ENCODE measurements at places on chromosomes 3 and 15.

GRCh38 chr3:60080648-60081047 is 1030.8 kb upstream of the CFAP20DC start:
- no peak for DNase-seq

- no peak for DNase-seq
Observed at GRCh38 chr3:12232785-12233300, 56.0 kb upstream of the PPARG start.

- DNase-seq, result no peak
Observed at GRCh38 chr3:174810254-174810653, 48.9 kb upstream of the NAALADL2 start.

- no peak for DNase-seq
Observed at GRCh38 chr15:69583626-69584025, 131.0 kb downstream of the RPLP1 start.

DNA sequence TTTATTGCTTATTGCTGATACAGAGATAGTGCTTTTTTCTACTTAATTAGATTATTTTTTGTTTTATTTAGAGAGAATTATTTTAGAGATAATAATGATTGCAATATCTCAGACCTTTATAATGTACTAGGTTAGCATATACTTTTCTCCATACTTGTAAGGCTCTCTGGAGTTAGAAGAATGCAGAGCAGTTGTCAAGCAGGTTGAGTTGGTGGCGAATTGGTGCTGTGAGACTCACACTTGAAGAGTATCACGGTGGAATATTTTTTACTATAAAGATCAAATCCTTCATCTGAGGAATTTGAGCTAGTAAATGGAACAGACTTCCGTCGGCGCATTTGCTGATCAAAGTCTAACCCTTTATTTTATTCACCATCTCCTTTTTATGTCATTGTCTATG is 47.3 kb upstream of the MDFIC2 start:
- DNase-seq, result no peak

DNA sequence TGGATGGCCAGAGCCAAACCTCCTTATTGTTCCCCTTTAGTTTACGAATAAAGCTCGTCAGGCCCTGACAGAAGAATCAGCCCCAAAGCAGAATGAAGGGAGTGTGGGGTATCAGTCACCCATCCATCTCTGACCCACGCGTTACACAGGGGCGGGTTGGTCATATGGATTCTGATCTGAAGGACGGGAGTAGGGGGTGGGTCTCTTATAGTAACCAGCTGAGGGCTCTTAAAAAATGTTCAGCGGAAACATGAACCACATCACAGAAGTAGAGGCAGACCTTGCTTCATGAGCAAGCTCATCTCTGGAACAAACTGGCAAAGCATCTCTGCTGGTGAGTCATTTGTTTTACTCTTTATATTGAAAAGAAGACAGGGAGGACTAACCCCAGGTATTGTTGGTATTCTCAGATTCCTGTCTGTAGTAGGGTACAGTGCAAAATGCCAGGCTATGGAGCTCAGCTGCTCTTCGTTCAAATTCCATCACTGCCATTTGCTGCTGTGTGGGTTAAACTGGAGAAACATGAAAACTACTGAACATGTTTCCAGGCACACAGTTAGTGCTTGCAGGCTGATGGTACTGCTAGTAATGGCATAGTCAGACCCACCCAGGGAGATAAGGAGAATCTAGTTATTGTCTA is at the start of gene CXCR6:
TSS of gene CXCR6 (plus strand) at position 258 of the 640 bp plus-strand sequence. CDS start 3,018 bp downstream, outside the sequence.
- DNase-seq, result no peak

DNA sequence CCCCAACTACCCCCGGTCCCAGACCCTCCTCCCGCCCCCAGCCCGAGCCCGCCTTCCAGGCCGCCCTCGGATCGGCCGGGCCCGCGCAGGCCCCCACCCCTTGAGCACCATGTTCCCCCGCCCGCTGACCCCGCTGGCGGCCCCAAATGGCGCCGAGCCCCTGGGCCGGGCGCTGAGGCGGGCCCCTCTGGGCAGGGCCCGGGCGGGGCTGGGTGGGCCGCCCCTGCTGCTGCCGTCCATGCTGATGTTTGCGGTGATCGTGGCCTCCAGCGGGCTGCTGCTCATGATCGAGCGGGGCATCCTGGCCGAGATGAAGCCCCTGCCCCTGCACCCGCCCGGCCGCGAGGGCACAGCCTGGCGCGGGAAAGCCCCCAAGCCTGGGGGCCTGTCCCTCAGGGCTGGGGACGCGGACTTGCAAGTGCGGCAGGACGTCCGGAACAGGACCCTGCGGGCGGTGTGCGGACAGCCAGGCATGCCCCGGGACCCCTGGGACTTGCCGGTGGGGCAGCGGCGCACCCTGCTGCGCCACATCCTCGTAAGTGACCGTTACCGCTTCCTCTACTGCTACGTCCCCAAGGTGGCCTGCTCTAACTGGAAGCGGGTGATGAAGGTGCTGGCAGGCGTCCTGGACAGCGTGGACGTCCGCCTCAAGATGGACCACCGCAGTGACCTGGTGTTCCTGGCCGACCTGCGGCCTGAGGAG is 472 bp downstream of the CHST14 start:
- no peak for DNase-seq

DNA sequence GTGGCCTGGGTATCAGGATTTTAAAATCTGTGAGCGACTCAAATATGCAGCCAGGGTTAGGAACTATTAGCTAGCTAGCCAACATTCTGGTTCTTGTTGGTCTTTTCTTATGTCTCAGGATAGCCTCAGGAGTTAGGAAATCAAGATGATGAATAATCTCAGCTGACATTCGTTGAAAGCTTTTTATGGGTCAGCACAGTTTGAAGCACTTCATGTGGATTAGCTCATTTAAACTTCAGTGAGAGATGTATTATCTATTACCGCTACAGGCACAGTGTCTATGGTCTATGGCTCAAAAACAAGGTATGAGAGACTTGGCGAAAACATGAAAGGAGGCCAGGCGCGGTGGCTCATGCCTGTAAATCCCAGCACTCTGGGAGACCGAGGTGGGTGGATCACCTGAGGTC is 187.5 kb upstream of the THRB start:
- no peak for DNase-seq

- no peak for DNase-seq
Observed at GRCh38 chr15:88023914-88024313, 232.6 kb downstream of the NTRK3 start.

- no peak for DNase-seq
Observed at GRCh38 chr3:39299279-39299678, 19.4 kb upstream of the CX3CR1 start.

All from skin of body (tissue), 3 donors.